Tibial nerve (tissue), 4 donors: ENCODE measurements at places on chromosomes 16 and 17.

GRCh38 chr16:65415460-65415859 is 293.6 kb upstream of the CDH11 start:
- no peaks in the 10 kb centered on the region for H3K27me3 ChIP-seq
- H3K4me3 ChIP-seq, result no peak overlapping the region
- H3K4me1 ChIP-seq, result no peaks in the 10 kb centered on the region
- no peak for DNase-seq

- H3K36me3 ChIP-seq, result no peaks in the 10 kb centered on the region
- no peaks in the 10 kb centered on the region for H3K27me3 ChIP-seq
- H3K4me1 ChIP-seq, result peaks cover 21% of the 10 kb centered on the region
- H3K27ac ChIP-seq, result no peak overlapping the region
These were observed 28.9 kb upstream of the RBFOX1 start for GRCh38 chr16:7303660-7304200.

DNA sequence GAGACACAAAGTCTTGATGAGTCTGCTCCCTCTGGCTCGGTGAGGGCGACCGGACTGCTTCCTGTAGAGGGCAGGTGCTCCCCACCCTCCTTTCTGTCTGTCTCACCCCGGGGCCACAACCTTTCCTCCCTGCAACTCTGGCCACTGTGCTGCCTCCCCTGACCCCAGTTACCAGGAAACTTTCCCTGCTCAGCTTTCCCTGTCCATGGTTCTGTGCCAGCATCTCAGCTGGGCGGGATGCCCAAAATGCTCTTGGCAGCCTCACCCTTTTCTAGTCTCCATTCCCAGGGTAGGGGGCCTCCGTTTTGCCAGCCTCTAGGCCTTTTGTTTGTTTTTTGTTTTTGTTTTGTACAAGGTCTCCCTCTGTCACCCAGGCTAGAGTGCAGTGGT is 1.4 kb downstream of the PLD2 start:
- H3K36me3 ChIP-seq, result no peaks in the 10 kb centered on the region
- peak; percentile 41 for DNase-seq
- peaks cover 5% of the 10 kb centered on the region for H3K4me1 ChIP-seq
- H3K4me3 ChIP-seq, result peak overlapping the region; percentile 81
- no peaks in the 10 kb centered on the region for H3K27me3 ChIP-seq

DNA sequence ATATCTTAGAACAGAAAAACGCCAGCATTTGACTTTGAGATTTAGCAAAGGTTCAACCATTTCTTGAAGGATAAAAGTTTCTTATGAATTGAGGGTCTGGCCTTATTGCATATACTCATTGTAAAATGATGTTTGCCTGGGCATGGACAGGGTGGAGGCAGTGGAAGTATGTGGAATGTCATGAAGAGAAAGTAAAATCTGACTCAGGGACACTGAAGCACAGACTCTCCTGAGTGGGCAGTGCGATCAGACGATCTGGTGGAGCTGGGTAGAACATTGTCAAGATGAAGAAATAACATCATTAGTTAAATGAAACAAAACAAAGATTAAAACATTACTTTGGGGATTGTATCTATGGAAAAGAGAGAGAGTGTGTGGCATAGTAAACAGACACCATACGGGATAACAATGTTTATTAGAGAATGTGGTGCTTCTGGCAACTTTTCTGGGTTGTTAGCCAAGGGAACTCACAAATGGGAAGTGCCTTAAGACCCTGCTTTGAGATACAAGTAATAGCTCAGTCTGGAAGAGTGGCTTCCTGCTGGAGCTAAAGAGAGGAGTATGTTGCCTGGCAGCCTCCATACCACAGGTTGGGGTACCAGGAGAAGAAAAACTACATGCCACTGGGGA is 4.4 kb downstream of the MAP3K3 start:
- H3K4me3 ChIP-seq, result no peak overlapping the region
- H3K27me3 ChIP-seq, result no peaks in the 10 kb centered on the region
- no peak for DNase-seq

DNA sequence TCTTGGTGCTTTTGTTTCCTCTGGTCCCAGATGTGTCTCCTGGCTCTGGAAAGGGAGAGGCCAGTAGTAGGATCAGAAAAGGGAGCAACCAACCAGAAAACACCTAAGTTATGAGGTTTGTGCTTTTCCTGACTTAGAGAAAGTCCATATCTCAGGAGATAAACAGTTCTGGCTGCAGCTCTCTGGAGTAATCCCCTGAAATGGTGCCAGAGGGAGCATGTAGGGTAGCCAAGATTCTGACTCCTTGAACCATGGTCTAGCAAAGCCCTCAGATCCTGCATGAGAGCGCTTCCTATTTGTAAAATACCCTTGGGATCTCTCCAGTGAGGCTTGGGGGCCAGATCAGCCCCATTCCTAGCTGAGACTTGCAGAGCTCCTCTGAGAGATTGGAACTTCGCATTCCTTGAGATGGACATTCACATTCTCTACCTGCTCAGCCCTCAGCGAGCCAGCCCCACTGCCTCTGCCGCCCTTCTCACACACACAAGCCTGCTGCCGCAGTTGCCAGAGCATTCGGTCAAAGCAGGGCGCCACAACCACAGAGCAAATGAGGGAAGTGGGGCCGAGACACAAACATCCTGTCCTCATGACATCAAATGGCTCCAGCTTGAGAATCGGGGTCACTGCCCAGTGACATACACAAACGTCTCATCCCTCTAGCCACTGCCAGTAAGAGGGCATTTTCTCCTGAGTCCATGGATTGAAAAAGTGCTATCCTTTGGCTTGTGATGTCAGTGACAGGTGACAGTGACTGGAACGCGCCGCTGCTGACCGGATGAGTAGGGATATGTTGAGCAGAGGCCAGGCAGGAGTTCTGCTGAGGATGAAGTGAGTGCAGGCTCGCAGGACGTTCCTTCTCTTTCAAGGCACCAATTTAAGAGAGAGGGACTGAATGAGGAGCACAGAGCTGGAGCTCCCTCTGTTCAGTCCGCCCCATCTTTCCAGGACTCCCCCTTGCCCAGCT is 5.0 kb downstream of the ABHD15 start:
- no peak for DNase-seq
- peaks cover 30% of the 10 kb centered on the region for H3K4me1 ChIP-seq
- H3K36me3 ChIP-seq, result peaks cover 4% of the 10 kb centered on the region
- H3K27ac ChIP-seq, result no peak overlapping the region
- H3K27me3 ChIP-seq, result no peaks in the 10 kb centered on the region

GRCh38 chr17:1713160-1713877 is 3.1 kb upstream of the TLCD2 start:
- peak overlapping the region; percentile 98 for H3K27ac ChIP-seq
- peak overlapping the region; percentile 80 for H3K4me3 ChIP-seq
- no peak for DNase-seq
- peaks cover 42% of the 10 kb centered on the region for H3K4me1 ChIP-seq
- no peaks in the 10 kb centered on the region for H3K27me3 ChIP-seq

DNA sequence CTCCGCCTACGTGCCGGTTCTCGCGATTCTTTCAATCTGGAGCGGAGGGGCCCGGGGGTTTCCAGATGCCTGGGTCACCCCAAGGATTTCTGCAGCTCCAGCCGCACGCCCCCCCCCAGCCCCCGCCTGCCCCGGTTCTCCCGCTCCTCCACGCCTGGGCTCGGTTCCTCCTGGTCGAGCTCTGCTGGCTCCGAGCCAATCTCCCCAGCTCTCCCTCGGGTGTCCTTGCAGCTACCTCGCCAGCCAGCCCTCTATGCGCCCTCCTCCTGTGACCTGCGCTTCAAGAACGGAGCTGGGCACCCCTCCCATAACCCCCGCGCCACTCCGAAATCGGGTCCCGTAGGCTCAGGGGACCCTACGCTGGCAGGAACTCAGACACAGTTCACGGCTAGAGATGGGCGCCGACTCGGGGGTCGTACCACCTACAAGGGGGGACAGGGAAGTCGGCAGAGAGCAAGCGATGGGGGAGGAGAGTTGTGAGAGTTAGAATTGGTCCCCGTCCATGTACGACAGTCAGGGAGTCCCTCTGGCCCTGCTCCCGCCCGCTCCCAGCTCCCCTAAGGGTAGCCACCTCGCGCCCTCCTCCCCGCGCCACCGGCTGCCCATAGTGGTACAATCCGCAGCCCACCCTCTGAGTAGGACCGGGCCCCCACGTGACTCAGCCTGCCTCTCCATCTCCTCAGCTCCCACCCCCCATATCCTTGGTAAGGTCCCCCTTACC is 961 bp downstream of the FGF11 start:
- peaks cover 78% of the 10 kb centered on the region for H3K27me3 ChIP-seq
- no peaks in the 10 kb centered on the region for H3K36me3 ChIP-seq
- H3K4me3 ChIP-seq, result peak overlapping the region; percentile 7
- no peak overlapping the region for H3K27ac ChIP-seq

GRCh38 chr16:51500306-51500705 is 349.2 kb upstream of the SALL1 start:
- no peak overlapping the region for H3K27ac ChIP-seq
- no peak overlapping the region for H3K4me3 ChIP-seq
- H3K4me1 ChIP-seq, result no peaks in the 10 kb centered on the region
- H3K27me3 ChIP-seq, result no peaks in the 10 kb centered on the region

- no peak for DNase-seq
- H3K4me3 ChIP-seq, result no peak overlapping the region
- no peaks in the 10 kb centered on the region for H3K27me3 ChIP-seq
- H3K27ac ChIP-seq, result no peak overlapping the region
- H3K36me3 ChIP-seq, result no peaks in the 10 kb centered on the region
These were observed 264.0 kb downstream of the ENGASE start for GRCh38 chr17:79338604-79339003.

DNA sequence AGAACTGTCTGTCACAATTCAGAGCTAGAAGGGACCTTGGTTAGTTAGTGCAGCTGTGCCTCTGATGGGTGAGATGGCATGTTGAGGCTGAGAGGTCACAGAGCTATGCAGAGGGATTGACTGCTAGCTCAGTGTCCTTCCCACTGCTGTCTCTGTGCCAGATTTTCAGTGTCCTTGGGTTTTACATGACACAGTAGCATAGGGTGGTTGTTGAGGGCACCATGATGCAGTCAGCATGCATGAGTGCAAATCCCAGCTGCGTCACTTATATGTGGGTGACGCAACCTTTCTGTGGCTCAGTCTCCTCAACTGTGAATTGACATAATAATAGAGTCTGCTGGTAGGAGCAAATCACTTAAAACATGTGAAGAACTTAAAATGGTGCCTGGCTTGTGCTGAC is 2.7 kb downstream of the MT1A start:
- H3K4me1 ChIP-seq, result peaks cover 23% of the 10 kb centered on the region
- no peak overlapping the region for H3K27ac ChIP-seq

DNA sequence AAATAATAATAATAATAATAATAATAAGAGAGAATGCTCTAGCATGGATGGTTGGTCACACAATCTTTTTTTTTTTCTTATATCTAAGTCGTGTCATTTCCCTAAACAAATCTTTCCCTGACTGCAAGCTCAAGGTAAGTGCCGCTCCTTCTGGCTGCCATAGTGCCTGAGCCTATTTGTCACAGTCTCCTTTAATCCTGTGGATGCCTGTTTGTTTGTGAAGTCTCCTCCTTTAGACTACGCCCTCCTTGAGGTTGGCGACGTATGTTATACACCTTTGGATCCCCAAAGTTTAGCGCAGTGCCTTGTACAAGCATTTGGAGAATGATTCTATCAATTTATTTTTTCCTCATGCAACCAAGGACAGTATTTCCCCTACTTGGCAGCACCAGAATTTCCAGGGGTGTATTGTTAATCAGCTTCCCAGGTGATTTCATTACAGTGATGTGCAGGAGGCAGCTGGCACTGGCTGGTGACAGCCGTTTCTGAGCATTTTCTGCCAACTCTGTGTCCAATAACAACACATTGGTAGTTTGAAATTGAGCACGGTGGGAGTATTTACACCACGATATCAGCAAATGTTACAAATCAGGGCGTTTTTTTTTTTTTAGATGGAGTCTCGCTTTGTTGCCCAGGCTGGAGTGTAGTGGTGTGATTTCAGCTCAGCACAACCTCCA is 26.6 kb downstream of the TMEM238L start:
- DNase-seq, result no peak
- no peak overlapping the region for H3K4me3 ChIP-seq
- no peaks in the 10 kb centered on the region for H3K27me3 ChIP-seq
- H3K27ac ChIP-seq, result no peak overlapping the region
- H3K4me1 ChIP-seq, result peaks cover 4% of the 10 kb centered on the region

DNA sequence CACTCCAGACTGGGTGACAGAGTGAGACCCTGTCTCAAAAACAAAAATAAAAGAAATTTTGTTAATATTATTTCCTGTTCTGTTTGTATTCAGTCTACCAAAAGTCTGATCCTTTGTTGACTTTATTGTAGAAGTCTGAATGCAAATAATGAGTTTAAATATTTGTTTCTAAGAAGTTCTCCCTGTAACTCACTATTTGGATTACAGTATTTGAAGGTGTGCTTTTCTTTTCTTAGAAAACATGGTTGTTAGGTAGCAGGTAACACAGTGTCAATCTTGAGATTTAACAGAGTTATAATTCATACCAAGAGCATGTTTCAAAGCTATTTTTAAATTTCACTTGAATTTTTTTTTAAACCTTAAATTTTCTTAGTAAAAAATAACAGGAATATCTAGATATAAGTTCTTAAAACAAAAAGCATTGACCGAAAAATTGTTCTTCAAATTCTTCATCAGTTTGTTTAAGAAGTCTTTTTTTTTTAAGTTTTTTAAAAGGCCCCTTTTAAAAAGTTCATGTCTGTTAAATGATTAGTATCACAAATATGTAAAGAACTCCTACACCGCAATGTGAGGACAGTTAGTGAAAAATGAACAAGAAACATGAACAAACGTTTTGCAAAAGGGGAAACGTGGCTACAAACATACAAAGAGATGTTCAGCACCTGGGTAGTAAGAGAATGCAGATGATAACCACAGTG is 35.0 kb downstream of the GAN start:
- no peaks in the 10 kb centered on the region for H3K36me3 ChIP-seq
- no peaks in the 10 kb centered on the region for H3K4me1 ChIP-seq
- no peak for DNase-seq

- no peak overlapping the region for H3K4me3 ChIP-seq
- peaks cover 5% of the 10 kb centered on the region for H3K4me1 ChIP-seq
- H3K27ac ChIP-seq, result no peak overlapping the region
- H3K27me3 ChIP-seq, result no peaks in the 10 kb centered on the region
- H3K36me3 ChIP-seq, result no peaks in the 10 kb centered on the region
These were observed 33.8 kb downstream of the ESRP2 start for GRCh38 chr16:68202091-68202519.

- DNase-seq, result no peak
- H3K36me3 ChIP-seq, result no peaks in the 10 kb centered on the region
- H3K27me3 ChIP-seq, result no peaks in the 10 kb centered on the region
- no peak overlapping the region for H3K27ac ChIP-seq
These were observed 8.1 kb downstream of the UBN1 start for GRCh38 chr16:4855371-4855770.

GRCh38 chr17:78081551-78081950 is 47.0 kb downstream of the TMC6 start:
- H3K4me1 ChIP-seq, result no peaks in the 10 kb centered on the region
- no peak overlapping the region for H3K4me3 ChIP-seq
- DNase-seq, result no peak
- H3K27me3 ChIP-seq, result no peaks in the 10 kb centered on the region

GRCh38 chr16:29985271-29985811 is 10.1 kb downstream of the HIRIP3 start:
- peaks cover 55% of the 10 kb centered on the region for H3K36me3 ChIP-seq
- no peak overlapping the region for H3K27ac ChIP-seq
- no peak for DNase-seq
- no peak overlapping the region for H3K4me3 ChIP-seq
- H3K27me3 ChIP-seq, result no peaks in the 10 kb centered on the region
- H3K4me1 ChIP-seq, result no peaks in the 10 kb centered on the region
